GM23248 (cell line): ENCODE measurements at places on chromosomes 7 and 10. TPM values are rescaled to one million over a fixed set of nuclear protein-coding genes. Genes with fewer than 3 reads are reported as not detected.

SLC26A3 gene
- not detected in 2 replicates for total RNA-seq

TLL2 gene
- 0.43 TPM in 1 of 2 replicates, not detected in the other for total RNA-seq

WNT8B gene
- not detected in 2 replicates for total RNA-seq

GRCh38 chr7:113918946-113919345 is at the start of gene PPP1R3A:
Gene PPP1R3A (minus strand): TSS chr7:113919009. CDS start chr7:113918996, 13 bp downstream.
- no peak within 1 kb of the TSS for H3K27ac ChIP-seq
- no peaks in the 10 kb centered on the region for H3K27me3 ChIP-seq
- no peaks in the 10 kb centered on the region for H3K4me1 ChIP-seq
- no peaks in the 10 kb centered on the region for H3K36me3 ChIP-seq
- H3K4me3 ChIP-seq: no peak within 1 kb of the TSS

- H3K4me1 ChIP-seq: no peaks in the 10 kb centered on the region
These were observed 566.4 kb downstream of the SORCS3 start for GRCh38 chr10:105207476-105207995.

DNA sequence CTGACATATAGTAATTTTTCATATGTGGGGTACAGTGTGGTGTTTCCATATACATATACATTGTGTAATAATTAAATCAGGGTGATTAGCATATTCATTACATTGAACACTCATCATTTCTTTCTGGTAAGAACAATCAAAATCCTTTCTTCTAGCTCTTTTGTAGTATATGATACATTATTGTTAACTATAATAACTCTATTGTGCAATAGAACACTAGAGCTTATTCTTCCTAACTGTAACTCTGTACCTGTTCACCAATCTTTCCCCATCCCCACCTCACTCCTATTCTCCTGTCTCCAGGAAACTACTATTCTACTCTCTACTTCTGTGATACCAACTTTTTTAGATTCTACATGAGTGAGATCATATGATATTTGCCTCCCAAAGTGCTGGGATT is 9.4 kb downstream of the BZW2 start:
- H3K4me1 ChIP-seq: peaks cover 9% of the 10 kb centered on the region
- H3K27me3 ChIP-seq: no peaks in the 10 kb centered on the region
- DNase-seq: no peak
- no peaks in the 10 kb centered on the region for H3K36me3 ChIP-seq
- no peak overlapping the region for H3K4me3 ChIP-seq

- H3K27me3 ChIP-seq: no peaks in the 10 kb centered on the region
- H3K4me3 ChIP-seq: no peak overlapping the region
- peaks cover 42% of the 10 kb centered on the region for H3K36me3 ChIP-seq
- H3K27ac ChIP-seq: no peak overlapping the region
These were observed 116.1 kb downstream of the SMURF1 start for GRCh38 chr7:99027841-99028240.

GRCh38 chr7:42953994-42954393 is 21.8 kb downstream of the MRPL32 start:
- no peak overlapping the region for H3K4me3 ChIP-seq
- no peaks in the 10 kb centered on the region for H3K36me3 ChIP-seq
- no peak overlapping the region for H3K27ac ChIP-seq
- no peaks in the 10 kb centered on the region for H3K27me3 ChIP-seq

GRCh38 chr10:86391236-86391840 is 24.7 kb upstream of the GRID1 start:
- H3K4me3 ChIP-seq: no peak overlapping the region
- no peak overlapping the region for H3K27ac ChIP-seq
- DNase-seq: no peak
- peaks cover 48% of the 10 kb centered on the region for H3K27me3 ChIP-seq
- no peaks in the 10 kb centered on the region for H3K36me3 ChIP-seq

DNA sequence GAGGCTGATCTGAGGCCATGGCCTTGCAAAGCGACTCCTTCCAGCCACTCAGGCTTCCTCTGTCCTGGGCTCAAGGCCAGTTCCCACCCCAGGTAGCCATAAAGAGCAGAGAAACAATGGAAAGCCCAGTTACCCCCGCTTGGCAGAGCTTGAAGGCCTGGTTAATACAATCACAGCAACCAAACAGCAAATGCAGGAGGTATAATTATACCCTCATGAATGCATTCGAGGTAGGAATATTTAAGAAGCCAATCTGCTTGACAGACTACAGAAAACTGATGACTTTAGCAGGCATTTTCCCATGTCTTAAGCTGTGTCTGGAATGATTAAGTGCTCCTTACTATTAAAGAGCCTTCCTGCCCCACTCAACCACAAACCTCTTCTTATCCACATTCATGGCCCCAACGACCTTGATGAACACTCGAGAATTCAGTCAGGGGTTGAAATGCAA is 114.1 kb upstream of the MACROH2A2 start:
- no peaks in the 10 kb centered on the region for H3K27me3 ChIP-seq
- no peak for DNase-seq
- no peak overlapping the region for H3K4me3 ChIP-seq
- no peaks in the 10 kb centered on the region for H3K36me3 ChIP-seq

DNA sequence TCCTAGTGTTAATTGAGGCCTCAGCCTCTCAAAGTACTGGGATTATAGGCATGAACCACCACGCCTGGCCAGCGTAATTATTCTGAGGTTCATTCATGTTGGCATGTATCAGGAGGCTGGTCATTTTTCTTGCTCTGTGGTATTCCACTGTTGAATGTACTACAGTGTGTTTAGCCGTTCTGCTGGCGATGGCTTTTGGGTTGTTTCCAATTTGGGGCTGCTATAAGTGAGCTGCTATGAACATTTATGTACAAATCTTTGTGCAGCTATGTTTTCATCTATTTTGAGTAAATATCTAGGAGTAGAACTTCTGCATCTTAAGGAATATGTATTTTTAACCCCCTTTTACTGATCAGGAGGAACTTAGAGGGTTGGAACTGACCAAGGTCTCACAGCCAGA is 145.8 kb downstream of the AUTS2 start:
- H3K27me3 ChIP-seq: no peaks in the 10 kb centered on the region
- no peak for DNase-seq
- H3K36me3 ChIP-seq: no peaks in the 10 kb centered on the region
- no peak overlapping the region for H3K4me3 ChIP-seq

GRCh38 chr7:125516194-125516593 is 586.6 kb upstream of the POT1 start:
- H3K4me1 ChIP-seq: no peaks in the 10 kb centered on the region
- no peak for DNase-seq
- H3K27ac ChIP-seq: no peak overlapping the region
- no peak overlapping the region for H3K4me3 ChIP-seq
- H3K36me3 ChIP-seq: no peaks in the 10 kb centered on the region

GRCh38 chr10:88057720-88058119 is 194.3 kb downstream of the PTEN start:
- DNase-seq: no peak
- H3K27me3 ChIP-seq: no peaks in the 10 kb centered on the region
- H3K27ac ChIP-seq: no peak overlapping the region
- no peaks in the 10 kb centered on the region for H3K36me3 ChIP-seq

- H3K4me3 ChIP-seq: no peak overlapping the region
- peaks cover 2% of the 10 kb centered on the region; the same call in 1 of the 2 replicates for H3K4me1 ChIP-seq
- no peak for DNase-seq
- H3K36me3 ChIP-seq: no peaks in the 10 kb centered on the region
These were observed 4.0 kb upstream of the BORCS7 start for GRCh38 chr10:102850025-102850518.

DNA sequence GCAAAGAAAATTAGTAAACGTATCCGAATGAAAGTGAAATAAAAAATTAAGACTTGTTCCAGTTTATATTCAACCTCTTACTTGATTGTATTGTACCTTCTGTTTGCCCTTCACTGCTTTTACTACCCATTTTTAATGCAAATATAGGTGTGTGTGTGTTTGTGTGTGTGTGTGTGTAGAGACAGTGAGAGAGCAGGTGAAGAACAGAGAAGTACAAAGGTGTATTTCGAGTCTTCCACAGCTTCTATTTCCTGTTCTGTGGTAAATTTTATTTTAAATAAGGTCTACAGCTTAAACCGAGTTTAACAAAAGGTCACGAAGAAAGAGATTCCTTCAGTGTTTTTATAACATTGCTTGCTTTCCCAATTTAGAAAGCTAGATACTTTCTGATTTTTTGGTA is 12.7 kb upstream of the SVIL start:
- H3K36me3 ChIP-seq: no peaks in the 10 kb centered on the region
- DNase-seq: no peak
- peak overlapping the region; percentile 30 for H3K4me3 ChIP-seq
- H3K27ac ChIP-seq: peak overlapping the region; percentile 46; the same call in 1 of the 2 replicates

GRCh38 chr7:99685129-99685758 is 5.4 kb upstream of the CYP3A5 start:
- no peak overlapping the region for H3K4me3 ChIP-seq
- H3K27me3 ChIP-seq: no peaks in the 10 kb centered on the region
- H3K4me1 ChIP-seq: no peaks in the 10 kb centered on the region
- no peak overlapping the region for H3K27ac ChIP-seq

DNA sequence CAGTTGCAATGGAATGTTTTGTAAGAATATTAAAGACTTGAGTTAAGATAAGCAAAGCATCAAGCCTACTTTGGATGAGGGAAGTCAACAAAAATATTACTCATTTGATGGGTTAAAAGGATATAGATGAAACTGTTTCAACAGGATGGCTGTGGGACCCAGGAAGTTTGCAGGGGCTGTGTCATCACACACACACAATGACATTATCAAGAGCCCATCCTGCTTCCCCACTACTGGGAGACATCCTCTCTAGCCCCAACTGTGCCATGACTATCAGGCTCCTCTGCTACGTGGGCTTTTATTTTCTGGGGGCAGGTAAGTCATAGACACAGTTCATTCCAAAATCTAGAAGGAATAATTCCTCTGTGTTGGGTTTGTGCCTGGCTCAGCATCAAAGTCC is 78.8 kb upstream of the PRSS1 start:
- no peak overlapping the region for H3K27ac ChIP-seq
- no peaks in the 10 kb centered on the region for H3K27me3 ChIP-seq
- H3K4me1 ChIP-seq: no peaks in the 10 kb centered on the region
- DNase-seq: no peak
- no peak overlapping the region for H3K4me3 ChIP-seq

DNA sequence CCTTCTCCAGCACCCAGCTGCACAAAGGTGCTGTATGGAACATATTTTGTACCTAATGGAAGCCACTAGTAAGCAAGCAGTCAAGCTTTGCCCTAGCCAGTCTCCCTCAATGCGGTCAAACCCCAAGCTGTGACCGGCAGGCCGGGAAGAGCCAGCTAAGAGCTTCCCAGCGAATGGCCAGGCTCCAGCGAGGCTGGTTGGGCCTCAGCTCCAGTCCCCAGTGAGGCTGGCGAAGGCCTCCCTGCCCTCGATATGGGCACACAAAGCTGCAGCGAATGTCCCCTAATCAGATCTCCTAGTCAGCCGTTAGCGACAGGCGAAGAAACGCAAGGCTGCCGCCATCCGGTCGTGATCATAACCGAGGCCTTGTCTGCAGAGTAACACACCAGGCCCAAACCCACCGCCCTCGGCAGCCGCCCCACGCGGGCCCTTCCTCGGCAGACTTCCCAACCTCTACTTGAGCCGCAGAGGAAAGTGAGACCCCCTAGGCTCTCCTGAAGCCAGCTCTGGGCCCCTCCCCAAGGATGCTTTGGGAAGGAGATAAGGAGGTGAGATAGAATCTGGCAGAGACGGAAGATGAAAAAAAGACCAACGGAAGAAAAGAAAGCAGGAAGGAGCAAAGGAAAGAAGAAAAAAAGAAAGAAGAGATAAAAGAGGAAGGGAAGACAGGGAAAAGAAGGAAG is 3.1 kb upstream of the HOXA9 start:
- peaks cover 5% of the 10 kb centered on the region; the same call in 1 of the 2 replicates for H3K36me3 ChIP-seq
- DNase-seq: peak; percentile 79
- H3K4me1 ChIP-seq: peaks cover 7% of the 10 kb centered on the region

GRCh38 chr7:31310321-31310935 is 30.1 kb downstream of the NEUROD6 start:
- no peak for DNase-seq
- no peaks in the 10 kb centered on the region for H3K4me1 ChIP-seq
- no peaks in the 10 kb centered on the region for H3K27me3 ChIP-seq
- H3K4me3 ChIP-seq: no peak overlapping the region
- no peak overlapping the region for H3K27ac ChIP-seq

- H3K27ac ChIP-seq: no peak overlapping the region
- no peak for DNase-seq
- peaks cover 24% of the 10 kb centered on the region; the same call in 1 of the 2 replicates for H3K36me3 ChIP-seq
- no peaks in the 10 kb centered on the region for H3K27me3 ChIP-seq
These were observed 14.5 kb downstream of the TUBGCP2 start for GRCh38 chr10:133294189-133294588.

GRCh38 chr7:141198194-141198958 is 124.5 kb downstream of the TMEM178B start:
- no peaks in the 10 kb centered on the region for H3K4me1 ChIP-seq
- DNase-seq: no peak
- H3K27me3 ChIP-seq: no peaks in the 10 kb centered on the region
- H3K36me3 ChIP-seq: no peaks in the 10 kb centered on the region
- H3K4me3 ChIP-seq: no peak overlapping the region
- H3K27ac ChIP-seq: no peak overlapping the region

- H3K4me1 ChIP-seq: no peaks in the 10 kb centered on the region
- H3K27me3 ChIP-seq: no peaks in the 10 kb centered on the region
- no peaks in the 10 kb centered on the region for H3K36me3 ChIP-seq
- no peak overlapping the region for H3K27ac ChIP-seq
- no peak for DNase-seq
These were observed 133.1 kb downstream of the ADARB2 start for GRCh38 chr10:1604246-1604645.

DNA sequence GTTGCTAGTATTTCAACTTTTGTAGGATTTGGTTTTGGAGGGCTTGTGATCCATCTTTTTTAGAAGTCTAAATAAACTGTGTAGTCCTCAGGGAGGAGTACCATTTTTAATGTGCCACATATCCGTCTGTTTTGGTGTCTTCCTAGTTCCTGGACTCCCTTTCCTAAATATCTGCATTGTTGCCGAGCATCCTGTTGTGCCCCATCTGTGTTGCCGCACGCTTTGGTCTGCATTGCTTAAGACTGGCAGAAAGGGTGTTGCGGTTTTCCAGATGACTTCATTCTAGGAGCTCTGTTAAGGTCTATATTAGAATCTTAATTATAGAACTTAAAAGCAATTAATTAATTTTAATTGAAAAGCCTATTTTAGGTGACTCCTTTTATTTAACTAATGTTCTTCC is 49.4 kb downstream of the RBM33 start:
- H3K27ac ChIP-seq: no peak overlapping the region
- no peak overlapping the region for H3K4me3 ChIP-seq
- H3K4me1 ChIP-seq: no peaks in the 10 kb centered on the region
- H3K36me3 ChIP-seq: no peaks in the 10 kb centered on the region; the same call in 1 of the 2 replicates
- DNase-seq: no peak
- no peaks in the 10 kb centered on the region for H3K27me3 ChIP-seq

- peak overlapping the region; percentile 74 for H3K27ac ChIP-seq
- DNase-seq: no peak
- H3K27me3 ChIP-seq: no peaks in the 10 kb centered on the region
- H3K36me3 ChIP-seq: no peaks in the 10 kb centered on the region
These were observed 1.0 kb downstream of the OSBPL3 start for GRCh38 chr7:24978843-24979469.

GRCh38 chr7:43430411-43430810 is 152.5 kb upstream of the STK17A start:
- no peaks in the 10 kb centered on the region for H3K36me3 ChIP-seq
- no peak overlapping the region for H3K27ac ChIP-seq
- no peaks in the 10 kb centered on the region for H3K27me3 ChIP-seq
- H3K4me3 ChIP-seq: no peak overlapping the region
- H3K4me1 ChIP-seq: 0 out of 2 replicates have a peak, but pooled peaks cover 4% of the 10 kb centered on the region

- H3K27me3 ChIP-seq: no peaks in the 10 kb centered on the region
- peak overlapping the region; percentile 94 for H3K27ac ChIP-seq
- H3K4me1 ChIP-seq: no peaks in the 10 kb centered on the region; the same call in 1 of the 2 replicates
- peak overlapping the region; percentile 68 for H3K4me3 ChIP-seq
- no peak for DNase-seq
- peaks cover 25% of the 10 kb centered on the region for H3K36me3 ChIP-seq
These were observed 1.4 kb upstream of the KLF6 start for GRCh38 chr10:3786295-3787015.

- H3K4me3 ChIP-seq: no peak overlapping the region
- H3K36me3 ChIP-seq: no peaks in the 10 kb centered on the region
- H3K27ac ChIP-seq: no peak overlapping the region
- H3K4me1 ChIP-seq: no peaks in the 10 kb centered on the region
- H3K27me3 ChIP-seq: no peaks in the 10 kb centered on the region
These were observed 809.7 kb downstream of the CCSER2 start for GRCh38 chr10:85138046-85138445.
